ENCODE measurements at places on chromosomes 3 and 15. TPM values are rescaled to one million over a fixed set of nuclear protein-coding genes. Genes with fewer than 3 reads are reported as not detected.
A peak's percentile ranks its signal among the peaks of the same experiment; 100 is the strongest.

QTRT2 gene
- 7.6 TPM for total RNA-seq

HTR3E gene
- not detected for total RNA-seq

ADAMTS9 gene
- 118 TPM for total RNA-seq

KNG1 gene
- total RNA-seq: not detected

COX17 gene
- 27.3 TPM for total RNA-seq

DNA sequence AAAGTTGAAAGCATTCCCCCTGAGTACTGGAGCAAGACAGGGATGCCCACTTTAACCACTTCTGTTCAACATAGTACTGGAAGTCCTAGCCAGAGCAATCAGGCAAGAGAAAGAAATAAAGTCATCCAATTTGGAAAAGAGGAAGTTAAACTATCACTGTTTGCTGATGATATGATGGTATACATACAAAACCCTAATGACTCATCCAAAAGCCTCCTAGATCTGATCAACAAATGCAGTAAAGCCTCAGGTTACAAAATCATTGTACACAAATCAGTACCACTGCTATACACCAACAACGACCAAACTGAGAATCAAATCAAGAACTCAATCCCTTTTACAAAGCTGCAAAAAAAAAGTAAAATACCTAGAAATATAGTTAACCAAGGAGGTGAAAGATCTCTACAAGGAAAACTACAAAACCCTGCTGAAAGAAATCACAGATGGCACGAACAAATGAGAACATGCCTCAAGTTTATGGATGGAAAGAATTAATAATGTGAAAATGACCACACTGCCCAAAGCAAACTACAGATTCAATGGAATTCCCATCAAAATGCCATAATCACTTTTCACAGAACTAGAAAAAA is 40.3 kb downstream of the RPL39L start:
- no peaks in the 10 kb centered on the region for H3K36me3 ChIP-seq
- DNase-seq: no peak
- H3K4me1 ChIP-seq: peaks cover 16% of the 10 kb centered on the region
- H3K4me3 ChIP-seq: no peak overlapping the region
- no peaks in the 10 kb centered on the region for H3K27me3 ChIP-seq
- H3K27ac ChIP-seq: no peak overlapping the region

DNA sequence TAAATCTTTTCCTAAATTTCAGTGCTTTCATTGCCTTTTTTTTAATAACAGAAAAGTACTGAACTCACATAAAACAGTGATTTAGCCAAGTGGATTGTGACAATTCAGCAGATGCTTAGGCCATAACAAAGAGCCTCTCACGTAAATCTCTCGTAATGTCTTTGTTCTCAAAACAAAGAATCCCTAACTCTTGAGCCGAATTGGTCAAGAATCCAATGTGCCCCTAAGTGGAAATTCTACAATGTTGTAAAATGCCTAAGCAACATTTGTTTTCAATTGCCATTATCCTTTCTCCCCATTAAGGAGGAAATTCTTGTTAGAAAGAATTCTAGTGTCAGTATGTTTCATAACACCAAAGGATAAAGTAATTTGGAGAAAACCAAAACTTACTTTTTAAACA is 235.7 kb upstream of the THBS1 start:
- H3K27me3 ChIP-seq: no peaks in the 10 kb centered on the region
- H3K4me1 ChIP-seq: no peaks in the 10 kb centered on the region
- no peak for DNase-seq
- H3K4me3 ChIP-seq: no peak overlapping the region
- no peaks in the 10 kb centered on the region for H3K36me3 ChIP-seq
- no peak overlapping the region for H3K27ac ChIP-seq

GRCh38 chr3:66411474-66411873 is 89.3 kb downstream of the LRIG1 start:
- DNase-seq: no peak
- peaks cover 44% of the 10 kb centered on the region for H3K36me3 ChIP-seq
- peaks cover 37% of the 10 kb centered on the region for H3K4me1 ChIP-seq
- no peak overlapping the region for H3K4me3 ChIP-seq
- no peaks in the 10 kb centered on the region for H3K27me3 ChIP-seq

GRCh38 chr15:79811406-79812405 is 85.1 kb downstream of the MTHFS start:
- H3K4me3 ChIP-seq: no peak overlapping the region
- no peaks in the 10 kb centered on the region for H3K36me3 ChIP-seq
- DNase-seq: no peak

DNA sequence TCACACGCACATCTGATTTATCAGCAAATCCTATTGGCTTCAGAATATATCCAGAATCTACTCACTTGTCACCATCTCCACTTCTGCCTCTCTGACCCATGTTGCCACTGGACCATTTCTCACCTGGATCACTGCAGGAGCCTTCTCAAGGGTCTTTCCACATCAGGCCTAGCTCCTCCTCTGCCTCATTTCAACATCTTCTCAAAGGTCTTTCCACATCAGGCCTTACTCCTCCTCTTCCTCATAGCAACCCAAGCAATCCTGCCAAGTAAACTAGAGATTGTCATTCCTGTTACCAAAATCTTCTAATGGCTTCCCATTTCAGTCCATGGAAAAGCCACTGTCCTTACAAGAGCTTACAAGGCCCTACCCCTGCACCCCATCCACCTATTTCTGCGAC is 18.0 kb upstream of the DUT start:
- no peak overlapping the region for H3K4me3 ChIP-seq
- DNase-seq: no peak
- H3K27ac ChIP-seq: no peak overlapping the region
- H3K27me3 ChIP-seq: no peaks in the 10 kb centered on the region
- H3K4me1 ChIP-seq: no peaks in the 10 kb centered on the region

- DNase-seq: no peak
- no peaks in the 10 kb centered on the region for H3K4me1 ChIP-seq
- no peaks in the 10 kb centered on the region for H3K36me3 ChIP-seq
- H3K27me3 ChIP-seq: no peaks in the 10 kb centered on the region
Observed at GRCh38 chr3:88321363-88322050, 171.7 kb downstream of the C3orf38 start.

DNA sequence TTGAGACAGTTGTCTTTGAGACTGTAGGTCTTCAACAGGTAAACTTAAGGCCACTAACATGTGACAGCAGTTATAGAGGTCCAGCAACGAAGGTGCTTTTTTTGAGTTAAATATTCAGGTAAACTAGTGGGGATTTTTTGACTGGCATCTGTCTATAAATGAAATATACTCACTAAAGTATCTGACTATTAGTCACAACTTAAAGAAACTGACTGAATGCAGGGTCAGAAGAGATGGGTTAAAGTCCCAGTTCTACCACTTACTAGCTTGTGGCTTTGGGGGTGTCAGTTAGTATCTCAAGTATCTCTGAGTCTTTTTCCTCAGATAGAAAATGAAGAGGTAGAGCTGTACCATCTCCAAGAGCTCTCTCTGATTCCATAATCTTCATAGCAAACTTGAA is 18.0 kb downstream of the MIX23 start:
- no peaks in the 10 kb centered on the region for H3K4me1 ChIP-seq
- H3K27me3 ChIP-seq: no peaks in the 10 kb centered on the region
- DNase-seq: no peak
- no peak overlapping the region for H3K4me3 ChIP-seq
- H3K27ac ChIP-seq: no peak overlapping the region

GRCh38 chr3:152395764-152396163 is 127.0 kb downstream of the MBNL1 start:
- no peak overlapping the region for H3K27ac ChIP-seq
- no peak overlapping the region for H3K4me3 ChIP-seq
- H3K36me3 ChIP-seq: no peaks in the 10 kb centered on the region
- DNase-seq: no peak

GRCh38 chr3:11566916-11567315 is 76.8 kb downstream of the VGLL4 start:
- peak overlapping the region; percentile 96 for H3K27ac ChIP-seq
- H3K27me3 ChIP-seq: no peaks in the 10 kb centered on the region
- DNase-seq: peak; percentile 83
- H3K36me3 ChIP-seq: no peaks in the 10 kb centered on the region

- H3K4me3 ChIP-seq: no peak overlapping the region
- peak overlapping the region; percentile 80 for H3K27ac ChIP-seq
- peaks cover 45% of the 10 kb centered on the region for H3K4me1 ChIP-seq
- DNase-seq: no peak
- H3K36me3 ChIP-seq: no peaks in the 10 kb centered on the region
Observed at GRCh38 chr15:99442252-99442897, 123.4 kb upstream of the MEF2A start.

DNA sequence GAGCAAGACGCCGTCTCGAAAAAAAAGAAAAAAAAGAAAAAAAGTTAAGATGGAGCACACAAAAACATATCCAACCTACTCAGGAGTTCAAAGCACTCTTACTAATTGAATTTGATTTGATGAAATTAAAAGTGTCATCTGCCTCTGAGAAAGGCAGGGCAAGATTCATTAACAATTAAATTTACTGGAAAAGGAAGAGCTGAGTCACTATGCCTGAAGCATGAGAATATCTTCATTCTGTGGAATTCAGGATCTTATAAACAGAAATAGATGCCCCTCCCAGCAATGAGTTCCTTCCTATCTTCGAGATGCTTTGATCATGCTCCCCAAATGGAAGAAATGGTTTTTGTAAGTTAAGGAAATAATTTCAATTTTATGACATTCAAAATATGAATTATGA is 61.0 kb upstream of the ST3GAL6 start:
- H3K27ac ChIP-seq: no peak overlapping the region
- no peaks in the 10 kb centered on the region for H3K27me3 ChIP-seq
- DNase-seq: no peak

DNA sequence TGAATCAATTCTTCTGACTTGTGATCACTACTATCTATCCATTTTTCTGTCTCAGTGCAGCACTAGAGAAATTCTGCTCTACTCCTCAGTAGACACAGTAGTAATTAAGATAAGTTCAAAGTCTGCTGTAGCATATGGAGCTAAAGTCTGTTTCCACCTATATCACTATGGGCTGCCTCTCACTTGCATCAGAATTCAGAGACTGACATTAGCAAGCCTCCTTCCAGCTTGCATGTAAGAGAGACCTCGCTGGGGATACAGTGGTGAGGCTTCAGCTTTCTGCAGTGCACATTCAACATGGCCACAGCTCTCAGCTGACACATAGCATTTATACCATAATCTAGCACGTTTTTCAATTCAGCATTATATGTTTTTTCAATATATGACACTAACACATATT is 217.0 kb downstream of the PLOD2 start:
- H3K4me3 ChIP-seq: no peak overlapping the region
- H3K4me1 ChIP-seq: no peaks in the 10 kb centered on the region
- H3K27me3 ChIP-seq: no peaks in the 10 kb centered on the region
- DNase-seq: no peak

DNA sequence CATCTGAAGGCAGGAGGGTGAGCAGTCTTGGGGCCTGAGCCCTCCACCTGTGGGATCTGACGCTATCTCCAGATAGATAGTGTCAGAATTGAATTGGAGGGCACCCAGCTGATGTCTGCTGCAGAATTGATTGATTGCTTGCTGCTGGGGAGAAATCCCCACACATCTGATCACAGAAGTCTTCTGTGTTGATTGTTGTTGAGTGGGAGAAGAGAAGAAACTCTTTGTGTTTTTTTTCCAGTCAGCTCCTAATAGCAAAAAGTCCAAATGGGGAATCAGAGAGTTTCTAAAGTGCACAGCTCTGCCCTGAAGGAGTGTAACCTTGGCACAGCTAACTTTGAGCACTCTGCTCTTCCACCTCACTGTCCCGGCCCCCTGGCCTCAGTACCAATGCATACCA is 66.1 kb downstream of the RAB11A start:
- no peak for DNase-seq
- no peak overlapping the region for H3K4me3 ChIP-seq
- no peaks in the 10 kb centered on the region for H3K27me3 ChIP-seq
- H3K36me3 ChIP-seq: no peaks in the 10 kb centered on the region
- no peaks in the 10 kb centered on the region for H3K4me1 ChIP-seq

GRCh38 chr15:79724804-79725203 is 172.0 kb downstream of the MTHFS start:
- no peak overlapping the region for H3K27ac ChIP-seq
- no peaks in the 10 kb centered on the region for H3K4me1 ChIP-seq

DNA sequence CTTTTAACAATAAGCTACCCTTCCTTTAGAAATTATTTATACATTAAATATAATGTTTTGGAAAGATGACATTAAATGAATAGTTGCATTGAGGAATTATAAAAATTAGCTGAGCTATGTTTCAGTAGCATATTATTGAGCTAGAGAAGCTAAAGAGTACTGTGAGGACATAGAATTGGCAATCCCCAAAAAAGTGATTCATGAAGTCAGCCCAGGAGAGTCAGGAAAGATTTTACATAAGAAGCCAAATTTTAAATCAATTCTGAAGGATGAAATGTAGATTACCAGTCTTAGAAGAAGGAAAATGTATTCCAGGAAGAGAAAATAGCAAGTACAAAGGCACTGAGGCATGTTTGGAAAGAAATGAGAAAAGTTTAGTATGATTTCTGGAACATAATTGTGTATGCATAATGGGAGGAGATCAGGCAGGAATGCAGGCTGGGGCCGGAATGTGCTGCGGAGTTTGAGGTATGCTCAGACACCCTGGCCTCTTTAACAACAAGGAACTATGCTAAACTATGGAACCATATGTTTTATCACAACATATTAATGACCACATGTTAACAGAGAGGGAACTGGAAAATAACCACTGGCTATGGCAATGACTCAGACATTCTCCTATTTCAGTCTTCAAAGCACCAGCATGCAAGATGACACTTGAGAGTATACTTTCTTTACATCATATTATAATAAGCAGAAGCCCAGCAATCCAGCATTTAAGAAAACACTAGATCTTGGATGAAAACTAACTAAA is 103.3 kb upstream of the COL8A1 start:
- no peak overlapping the region for H3K4me3 ChIP-seq
- H3K27ac ChIP-seq: no peak overlapping the region
- H3K4me1 ChIP-seq: no peaks in the 10 kb centered on the region
- DNase-seq: no peak
- H3K27me3 ChIP-seq: no peaks in the 10 kb centered on the region

DNA sequence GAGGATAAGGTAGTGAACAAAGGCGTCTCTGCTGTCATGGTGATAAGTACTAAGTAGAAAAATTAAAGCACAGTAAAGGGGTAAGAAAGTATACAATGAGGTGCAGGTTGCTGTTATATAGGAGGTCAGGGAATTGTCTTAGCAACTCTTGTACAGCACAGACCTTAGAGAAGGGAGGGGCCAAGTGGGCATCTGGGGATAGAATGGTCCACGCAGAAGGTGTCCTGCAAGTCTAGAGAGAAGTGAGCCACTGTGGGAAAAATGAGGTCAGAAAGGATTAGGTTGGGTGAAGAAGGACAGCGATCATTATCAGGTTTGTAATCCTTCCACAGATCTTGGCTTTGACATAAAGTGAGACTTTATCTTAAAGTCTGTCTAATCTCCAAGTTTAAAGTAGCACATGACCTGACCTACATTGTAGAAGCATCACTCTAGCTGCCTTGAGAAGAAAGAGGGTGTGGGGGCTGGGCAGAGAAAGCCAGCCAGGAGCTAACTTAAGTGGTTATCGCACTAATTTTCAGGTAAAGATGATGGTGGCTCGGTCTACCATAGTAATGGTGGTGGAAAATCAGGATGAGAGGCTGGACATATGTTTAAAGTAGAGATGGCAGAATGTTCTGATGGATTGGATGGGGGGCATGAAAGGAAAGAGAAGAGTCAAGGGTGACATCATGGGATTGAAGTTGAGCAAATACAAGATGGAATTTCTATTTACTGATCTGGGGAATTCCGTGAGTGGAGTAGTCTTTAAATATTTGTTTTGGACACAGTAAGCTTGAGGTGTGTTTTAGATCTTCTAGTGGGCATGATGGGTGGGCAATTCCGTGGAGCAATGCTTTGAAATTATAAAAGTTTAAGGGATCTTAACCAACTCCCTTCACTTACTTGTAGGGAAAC is 919.2 kb downstream of the ROBO1 start:
- DNase-seq: no peak
- H3K27ac ChIP-seq: no peak overlapping the region
- no peaks in the 10 kb centered on the region for H3K36me3 ChIP-seq
- no peaks in the 10 kb centered on the region for H3K27me3 ChIP-seq
- peaks cover 16% of the 10 kb centered on the region for H3K4me1 ChIP-seq
